ENCODE measurements at places on chromosomes 2 and 18. TPM values are rescaled to one million over a fixed set of nuclear protein-coding genes. Genes with fewer than 3 reads are reported as not detected.

C2orf92 gene
- 20.7 TPM for polyA plus RNA-seq

ASPRV1 gene
- 2.9 TPM for polyA plus RNA-seq

SERPINB10 gene
- 0.27 TPM for polyA plus RNA-seq

ONECUT2 gene
- polyA plus RNA-seq: 0.04 TPM

B3GNT7 gene
- polyA plus RNA-seq: 0.48 TPM

LYG2 gene
- 0.22 TPM for polyA plus RNA-seq

SNRNP200 gene
- polyA plus RNA-seq: 91.7 TPM

AQP12A gene
- polyA plus RNA-seq: 0.76 TPM

DNA sequence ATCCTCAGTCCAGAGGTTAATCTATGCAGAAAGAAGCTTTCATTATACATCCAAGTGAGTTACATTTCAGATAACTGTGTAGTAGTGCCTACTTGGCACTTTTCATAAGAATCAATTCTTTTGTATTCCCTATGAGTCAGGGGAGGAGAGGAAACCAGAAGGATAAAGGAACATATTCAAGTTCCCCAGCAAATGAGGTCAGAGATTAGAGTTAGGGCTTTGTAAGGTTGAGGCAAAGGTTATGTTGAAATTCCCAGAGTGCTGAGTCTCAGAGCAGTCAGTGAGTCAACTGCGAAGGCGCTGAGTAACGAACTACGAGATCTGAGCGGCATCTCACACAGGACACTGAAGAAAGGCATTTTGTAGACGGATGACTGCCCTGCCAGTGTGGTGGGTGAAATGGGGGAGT, 25.1 kb upstream of the ME2 start:
- DNase-seq: no peak

DNA sequence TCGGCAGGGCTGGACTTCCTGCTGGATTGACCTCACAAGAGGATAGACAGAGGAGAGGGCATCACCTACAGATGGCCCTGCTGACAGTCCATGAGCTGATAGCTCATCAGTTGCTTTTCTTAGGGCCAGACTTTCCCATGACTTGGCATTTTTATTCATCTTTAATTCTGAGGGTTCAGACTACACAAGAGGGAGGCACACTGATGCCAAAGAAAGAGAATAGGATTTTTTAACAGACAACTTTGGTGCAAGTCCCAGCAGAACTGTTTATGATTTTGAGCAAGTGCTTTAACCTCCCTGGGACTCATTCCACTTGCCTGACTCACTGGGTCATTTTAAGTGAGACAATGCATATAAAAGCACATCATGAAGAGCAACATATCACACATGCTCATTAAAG, 299.2 kb downstream of the INSIG2 start:
- DNase-seq: no peak

- DNase-seq: no peak
Observed at GRCh38 chr2:205656941-205657340, 25.4 kb upstream of the NRP2 start.

DNA sequence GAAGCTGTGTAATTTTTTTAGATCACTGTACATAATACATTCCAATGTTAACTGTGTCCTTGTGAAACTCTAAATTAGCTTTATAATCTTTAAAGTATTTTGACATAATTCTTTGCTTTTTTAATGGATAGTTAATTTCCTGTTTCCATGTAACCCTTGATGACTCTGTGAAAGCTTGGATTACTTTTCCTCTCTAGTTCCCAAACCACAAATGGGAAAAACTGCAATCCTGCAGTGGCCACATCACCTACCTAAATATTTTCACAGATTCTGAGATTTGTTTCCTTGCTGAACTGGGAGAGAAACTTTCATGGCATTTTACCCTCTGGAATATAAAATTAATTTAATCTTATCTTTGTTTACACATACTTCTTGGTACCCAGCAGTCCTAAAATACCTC, 161.6 kb upstream of the CCDC68 start:
- DNase-seq: no peak

DNA sequence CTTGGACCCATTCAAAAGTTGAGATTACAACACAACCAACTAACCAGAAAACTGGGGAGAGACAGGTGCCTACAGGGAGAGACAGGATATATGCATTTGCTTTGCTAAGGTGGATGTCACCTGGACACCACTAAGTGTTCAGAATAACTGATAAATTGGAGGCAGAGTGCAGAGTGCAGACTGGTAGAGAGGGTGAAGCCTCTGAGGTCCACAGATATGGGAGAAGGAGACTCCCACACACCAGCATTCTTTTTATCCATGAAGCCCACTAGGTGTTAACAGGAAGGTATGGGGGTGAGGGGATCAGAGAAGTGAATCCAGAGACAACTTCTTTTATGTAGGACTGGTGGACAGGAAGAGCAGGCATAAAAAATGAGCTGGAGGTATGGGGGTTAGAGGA, 1310.0 kb upstream of the ZEB2 start:
- DNase-seq: no peak

DNA sequence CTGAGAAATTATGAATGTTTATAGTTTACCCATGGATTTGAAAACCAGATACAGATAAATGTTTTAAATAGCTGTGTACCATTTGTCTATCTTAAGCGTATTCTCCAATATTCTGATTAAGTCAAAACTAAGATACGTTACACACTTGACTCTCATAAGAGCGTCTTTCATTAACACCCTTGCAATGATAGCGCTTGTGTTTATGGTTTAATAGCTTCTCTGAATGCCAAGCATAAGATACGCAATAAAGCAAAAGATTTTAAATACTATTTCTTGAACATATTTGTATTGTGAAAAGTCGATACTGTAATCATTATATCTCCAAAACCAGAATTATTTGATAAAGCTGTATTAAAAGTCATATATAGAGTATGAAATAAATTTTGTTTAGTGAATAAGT, 3.0 kb downstream of the CALCRL start:
- no peak for DNase-seq

- DNase-seq: no peak
Observed at GRCh38 chr2:216220976-216221375, 111.8 kb downstream of the XRCC5 start.

GRCh38 chr18:2921778-2922177, 75.0 kb downstream of the EMILIN2 start:
- no peak for DNase-seq

- no peak for DNase-seq
Observed at GRCh38 chr18:3726238-3726951, 276.4 kb downstream of the TGIF1 start.

DNA sequence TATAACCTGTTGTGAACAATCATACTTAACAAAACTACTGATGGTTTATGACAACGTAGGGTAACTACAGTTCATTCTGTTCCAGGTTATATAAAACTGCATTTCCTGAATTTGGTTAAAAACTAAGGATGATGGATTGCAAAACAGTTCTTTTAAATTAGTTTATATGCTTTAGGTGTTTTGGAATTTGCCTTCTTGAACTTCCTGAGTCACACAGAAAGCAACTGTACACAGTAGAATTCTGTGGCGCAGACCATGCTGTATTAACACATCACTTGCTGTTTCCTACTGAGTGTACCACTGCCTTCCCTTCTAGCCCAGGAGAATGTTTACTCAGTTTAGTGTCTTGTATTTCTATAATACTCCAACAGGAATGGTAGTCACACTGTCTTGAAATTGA, 19.4 kb downstream of the ITGB1BP1 start:
- DNase-seq: no peak

- no peak for DNase-seq
Observed at GRCh38 chr2:127414638-127415592, 3.3 kb upstream of the PROC start.

DNA sequence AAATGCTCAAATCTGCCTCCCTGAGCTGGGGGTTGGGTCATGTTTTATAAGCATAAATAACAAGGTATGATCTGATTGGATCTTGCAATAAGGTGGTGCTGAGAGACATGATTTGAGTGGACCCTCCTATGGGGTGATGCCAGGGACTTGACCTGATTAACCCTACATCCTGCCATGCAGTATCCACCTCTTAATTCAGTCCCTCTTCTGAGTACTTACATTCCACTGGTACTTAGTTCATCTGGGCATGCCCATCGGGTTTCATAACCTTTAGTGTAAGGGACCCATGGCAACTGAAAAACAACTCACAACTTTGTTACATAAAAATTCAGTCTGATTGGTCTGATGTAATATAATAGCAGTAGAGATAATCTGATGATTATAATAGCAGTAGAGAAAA, 397.9 kb upstream of the HNMT start:
- no peak for DNase-seq

DNA sequence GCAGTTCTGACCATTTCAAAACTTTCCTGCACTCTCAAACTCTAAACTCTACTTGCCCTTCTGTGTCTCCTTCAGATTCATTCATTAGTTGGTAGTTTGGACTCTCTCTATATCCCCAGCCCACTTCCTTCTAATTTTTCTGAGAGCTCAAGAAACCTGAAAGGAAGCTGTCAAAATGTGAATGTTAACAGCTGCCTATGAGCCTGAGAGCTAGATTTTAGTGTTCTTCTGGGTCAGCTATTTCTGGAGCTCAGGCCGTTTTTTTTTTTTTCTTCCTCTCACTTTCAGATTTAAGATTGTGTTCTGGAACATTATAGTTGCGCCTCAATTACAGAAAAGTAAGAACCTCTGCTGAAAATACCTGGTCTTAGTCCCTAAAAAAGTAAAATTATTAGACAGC, 73.1 kb downstream of the RTN4 start:
- no peak for DNase-seq

DNA sequence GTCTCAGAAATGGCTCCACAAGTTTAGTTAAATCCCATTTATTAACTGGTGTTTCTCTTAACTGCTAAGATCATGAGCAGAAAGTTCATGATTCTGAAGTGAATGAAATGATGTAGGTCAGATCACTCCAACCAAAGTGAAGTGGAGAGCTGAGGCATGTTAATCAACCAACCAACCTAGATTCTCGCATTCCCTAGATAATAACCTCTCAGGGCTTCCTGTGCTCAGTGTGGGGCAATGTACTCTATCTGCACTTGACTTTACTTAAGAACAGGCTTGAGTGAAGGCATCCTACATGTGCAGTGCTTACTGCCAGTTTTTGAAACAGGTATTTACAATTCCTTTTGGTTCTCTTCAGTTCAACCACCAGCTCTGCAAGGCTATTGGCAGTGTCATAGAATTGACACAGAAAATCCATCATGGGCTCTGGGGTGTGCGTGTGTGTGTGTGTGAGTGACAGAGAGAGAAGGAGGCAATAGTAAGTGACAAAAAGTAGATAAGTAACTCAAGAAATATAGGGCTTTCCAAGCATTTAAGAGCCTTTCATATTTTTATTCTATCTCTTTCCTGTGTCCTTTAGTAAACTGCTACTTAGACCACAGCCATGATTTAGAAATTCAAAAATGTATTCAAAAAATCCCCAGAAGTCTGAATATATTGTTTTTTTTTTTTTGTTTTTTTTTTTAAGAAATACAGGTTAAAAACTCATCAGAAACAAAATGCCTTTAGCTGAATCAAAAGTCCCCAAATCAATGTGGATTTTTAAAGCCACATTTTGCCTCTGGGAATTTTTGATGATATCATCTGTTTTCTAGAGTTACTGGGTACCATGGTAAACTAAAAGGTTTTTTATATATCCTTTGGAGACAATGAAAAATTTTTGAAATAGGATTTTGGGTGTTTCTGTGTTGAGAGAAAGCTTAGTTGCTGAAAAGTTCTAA, 28.6 kb downstream of the DOCK10 start:
- no peak for DNase-seq

- DNase-seq: no peak
Observed at GRCh38 chr2:70834106-70834505, 1.5 kb downstream of the CD207 start.

- no peak for DNase-seq
Observed at GRCh38 chr2:218982586-218983262, 2.3 kb downstream of the FEV start.

GRCh38 chr2:24086241-24086640, 1.6 kb upstream of the TP53I3 start:
- no peak for DNase-seq

DNA sequence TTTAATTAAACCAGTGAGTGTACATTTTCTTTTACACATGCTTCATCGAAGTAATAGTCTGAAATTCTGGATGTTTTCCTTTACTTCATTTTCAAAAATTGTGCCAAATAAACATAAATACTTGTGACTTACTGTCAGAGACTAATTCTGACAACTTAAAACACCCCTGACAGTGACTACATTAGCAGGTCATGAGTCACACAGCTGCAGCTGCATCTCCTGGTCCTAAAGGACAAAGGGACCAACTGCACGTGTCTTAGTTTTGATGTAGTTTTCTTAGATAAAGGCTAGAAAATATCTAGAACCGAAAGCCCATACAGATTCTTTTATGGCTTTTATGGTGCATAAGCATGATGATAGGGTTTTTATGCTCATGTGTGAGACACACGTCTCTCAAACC, 29.6 kb upstream of the DSC3 start:
- DNase-seq: no peak

GRCh38 chr18:11114653-11115052, 34.7 kb downstream of the PIEZO2 start:
- DNase-seq: no peak

GRCh38 chr2:207706936-207707860, 4.2 kb upstream of the CCNYL1 start:
- DNase-seq: no peak

DNA sequence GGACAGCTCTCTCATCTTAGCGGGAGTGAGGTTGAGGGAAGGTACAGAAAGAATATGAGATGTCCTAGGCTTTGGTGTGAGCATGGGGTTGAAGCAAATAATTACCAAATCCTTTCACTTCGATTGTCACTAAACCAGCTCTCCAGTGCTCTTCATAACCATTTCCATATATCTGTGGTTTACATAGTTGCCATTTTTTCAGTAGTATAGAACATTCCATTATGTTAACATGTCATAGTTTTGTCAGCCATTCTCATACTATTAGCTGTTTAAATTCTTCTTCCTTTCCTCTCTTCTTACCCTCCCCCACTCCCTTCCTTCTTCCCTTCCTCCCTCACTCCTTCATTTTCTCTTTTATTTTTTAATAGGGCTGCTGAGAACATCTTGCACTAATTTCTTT, 205.9 kb downstream of the BABAM2 start:
- DNase-seq: no peak

GRCh38 chr18:45361125-45361851, 254.0 kb upstream of the SLC14A2 start:
- DNase-seq: no peak

- no peak for DNase-seq
Observed at GRCh38 chr18:69035756-69036155, 237.9 kb downstream of the CCDC102B start.

GRCh38 chr2:128364441-128364911, 45.8 kb upstream of the HS6ST1 start:
- no peak for DNase-seq

- DNase-seq: no peak
Observed at GRCh38 chr2:113083296-113083695, 15.5 kb downstream of the IL1F10 start.

All from forelimb muscle (tissue), 1 donor.